Fibroblast of skin of abdomen (primary cell): ENCODE measurements at places on chromosomes 2 and 18.

DNA sequence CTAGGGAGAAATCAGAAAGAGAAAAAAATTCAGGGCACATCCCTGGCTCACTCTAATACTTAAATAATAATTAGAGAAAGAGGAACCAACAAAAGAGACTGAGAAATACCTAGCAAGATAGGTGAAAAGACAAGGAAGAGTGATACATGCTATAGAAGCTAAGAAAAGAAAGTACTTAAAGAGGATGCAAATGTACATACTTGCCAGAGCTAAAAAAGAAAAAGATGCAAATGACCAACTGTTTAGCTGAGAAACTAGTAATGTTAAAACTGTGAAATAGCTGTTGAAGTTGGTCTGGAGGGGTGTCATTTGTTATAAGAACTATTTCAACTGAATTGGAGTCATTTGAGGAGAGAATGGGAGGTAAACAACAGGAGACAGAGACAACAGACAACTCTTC, 412.2 kb downstream of the SPAG16 start:
- DNase-seq, result no peak

- DNase-seq, result no peak
These were observed 20.8 kb upstream of the ATIC start for GRCh38 chr2:215290980-215291599.

DNA sequence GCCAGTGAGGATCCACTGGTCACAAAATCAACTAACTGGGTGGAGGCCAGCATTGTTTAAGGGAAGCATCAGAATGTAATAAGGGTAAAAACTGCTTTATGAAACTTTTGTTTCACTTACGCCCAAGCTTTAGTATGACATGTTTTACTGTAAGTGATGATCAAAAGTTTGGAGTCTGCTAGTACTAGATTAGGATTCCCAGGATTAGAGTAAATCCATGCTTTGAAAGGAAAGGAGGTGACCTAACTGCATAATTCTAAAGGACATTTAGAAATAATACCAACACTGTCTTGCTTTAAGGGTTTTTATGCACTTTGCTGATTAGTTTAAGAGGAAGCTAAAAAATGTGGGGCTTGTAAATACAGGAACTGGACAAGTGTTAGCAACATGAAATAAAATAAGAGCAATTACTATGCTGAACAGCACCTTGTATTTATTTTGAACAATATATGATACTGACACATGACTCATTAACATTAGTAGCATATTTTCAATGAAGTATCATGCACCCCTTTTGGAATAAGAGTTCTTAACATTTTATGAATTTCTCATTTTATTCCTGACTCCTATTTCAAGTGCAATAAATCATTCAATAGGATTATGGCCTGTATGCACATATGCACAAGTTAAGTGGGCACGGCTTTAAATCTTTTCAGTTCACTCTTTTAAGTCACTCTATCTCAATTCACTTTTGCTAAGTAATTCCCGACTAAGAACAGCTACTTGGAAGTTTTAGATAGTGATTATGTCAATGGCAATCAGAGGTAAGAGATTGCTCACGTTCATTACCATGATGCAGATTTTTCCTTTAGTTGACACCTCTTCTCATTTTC, 62.5 kb downstream of the STK39 start:
- DNase-seq, result peak; percentile 40

GRCh38 chr18:73479477-73479876, 611.7 kb upstream of the NETO1 start:
- DNase-seq, result peak; percentile 58

DNA sequence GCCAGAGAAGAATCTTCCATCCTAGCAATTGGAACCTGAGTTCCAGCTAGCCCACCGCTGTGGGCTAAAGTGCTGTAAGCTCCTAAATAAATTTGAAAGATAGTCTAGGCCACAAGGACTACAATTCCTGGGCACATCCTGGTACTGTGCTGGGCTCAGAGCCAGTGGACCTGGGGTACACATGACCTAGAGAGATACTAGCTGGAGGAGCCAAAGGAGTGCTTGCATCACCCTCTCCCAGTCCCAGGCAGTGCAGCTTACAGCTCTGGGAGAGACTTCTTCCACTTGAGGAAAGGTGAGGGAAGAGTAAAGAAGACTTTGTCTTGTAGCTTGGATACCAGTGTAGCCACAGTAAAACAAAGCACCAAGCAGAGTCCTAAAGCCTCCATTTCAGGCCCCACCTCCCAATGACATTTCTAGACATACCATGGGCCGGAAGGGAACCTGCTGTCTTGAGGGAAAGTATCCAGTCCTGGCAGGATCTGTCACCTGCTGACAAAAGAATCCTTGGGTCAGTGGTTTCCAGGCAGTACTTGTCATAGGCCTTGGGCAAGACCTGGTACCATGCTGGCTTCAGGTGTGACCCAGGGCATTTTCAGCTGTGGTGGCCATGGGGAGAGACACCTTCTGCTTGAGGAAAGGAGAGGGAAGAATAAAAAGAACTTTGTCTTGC, 89.5 kb downstream of the TMEM185B start:
- no peak for DNase-seq

DNA sequence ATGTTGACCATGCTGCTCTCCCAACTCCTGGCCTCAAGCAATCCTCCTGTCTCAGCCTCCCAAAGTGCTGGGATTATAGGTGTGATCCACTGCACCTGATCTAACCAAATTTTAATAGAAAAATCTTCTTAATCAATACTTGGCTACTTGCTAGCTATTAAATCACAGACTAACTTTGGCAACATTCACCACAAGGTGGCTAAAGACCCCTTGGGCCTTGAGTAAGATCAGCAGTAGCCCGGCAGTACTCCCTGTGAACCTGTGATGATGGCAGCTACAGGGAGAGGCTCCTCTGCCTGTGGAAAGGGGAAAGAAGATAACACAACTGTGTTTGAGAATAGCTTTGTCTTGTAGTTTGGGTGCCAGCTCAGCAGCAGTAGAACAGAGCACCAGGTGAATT, 102.9 kb downstream of the SLC39A10 start:
- DNase-seq, result no peak

DNA sequence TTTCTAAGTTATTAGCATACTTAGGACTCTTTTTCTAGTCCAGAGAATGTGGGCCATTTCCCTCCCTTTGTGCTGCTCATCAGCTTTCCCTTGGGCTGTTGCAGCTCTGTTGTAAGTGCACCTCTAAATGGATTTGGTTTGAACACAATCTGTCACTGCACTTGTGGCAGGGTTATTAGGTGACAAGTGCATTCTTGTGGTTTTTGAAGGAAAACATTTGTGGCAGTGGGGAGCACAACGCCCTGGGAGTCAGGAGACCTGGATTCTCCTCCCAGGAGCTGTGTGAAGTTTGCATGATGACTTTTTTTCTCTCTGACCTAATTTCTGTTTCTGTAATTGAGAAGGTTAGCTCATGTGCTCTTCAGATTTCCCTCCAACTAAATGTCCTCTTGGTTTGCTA, 630.9 kb upstream of the FAM98A start:
- no peak for DNase-seq

GRCh38 chr2:69152847-69153583, 140.0 kb downstream of the ANTXR1 start:
- DNase-seq, result no peak

GRCh38 chr2:71548646-71549425, 95.5 kb downstream of the DYSF start:
- peak; percentile 63 for DNase-seq

GRCh38 chr2:189128970-189129369, 50.6 kb downstream of the COL5A2 start:
- peak; percentile 59 for DNase-seq

DNA sequence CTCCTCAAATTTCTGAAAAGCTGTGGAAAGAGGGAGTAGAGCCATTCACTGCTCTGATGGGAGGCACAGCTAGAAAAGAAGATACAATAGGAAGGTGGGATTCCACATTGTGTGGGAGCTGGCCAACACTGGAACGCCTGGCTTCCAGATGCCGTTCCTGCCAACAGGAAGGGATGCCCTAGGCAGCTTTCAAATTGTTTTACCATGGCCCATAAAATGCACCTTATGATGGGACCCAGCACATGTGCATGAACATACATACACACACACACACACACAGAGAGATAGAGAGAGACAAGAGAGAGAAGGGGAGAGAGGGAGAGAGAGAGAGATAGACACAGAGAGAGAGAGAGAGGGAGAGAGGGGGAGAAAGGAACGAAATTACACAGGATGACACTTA, 86.1 kb upstream of the BZW1 start:
- no peak for DNase-seq

GRCh38 chr2:233760043-233760442, at the start of gene UGT1A1:
Gene UGT1A1, plus strand, starts transcription at chr2:233760270. Its CDS starts 18 bp downstream, at chr2:233760288.
- DNase-seq, result no peak

GRCh38 chr2:138846216-138846821, 66.1 kb upstream of the NXPH2 start:
- peak; percentile 24 for DNase-seq

- DNase-seq, result no peak
These were observed 27.6 kb downstream of the PAX8 start for GRCh38 chr2:113251118-113251517.

DNA sequence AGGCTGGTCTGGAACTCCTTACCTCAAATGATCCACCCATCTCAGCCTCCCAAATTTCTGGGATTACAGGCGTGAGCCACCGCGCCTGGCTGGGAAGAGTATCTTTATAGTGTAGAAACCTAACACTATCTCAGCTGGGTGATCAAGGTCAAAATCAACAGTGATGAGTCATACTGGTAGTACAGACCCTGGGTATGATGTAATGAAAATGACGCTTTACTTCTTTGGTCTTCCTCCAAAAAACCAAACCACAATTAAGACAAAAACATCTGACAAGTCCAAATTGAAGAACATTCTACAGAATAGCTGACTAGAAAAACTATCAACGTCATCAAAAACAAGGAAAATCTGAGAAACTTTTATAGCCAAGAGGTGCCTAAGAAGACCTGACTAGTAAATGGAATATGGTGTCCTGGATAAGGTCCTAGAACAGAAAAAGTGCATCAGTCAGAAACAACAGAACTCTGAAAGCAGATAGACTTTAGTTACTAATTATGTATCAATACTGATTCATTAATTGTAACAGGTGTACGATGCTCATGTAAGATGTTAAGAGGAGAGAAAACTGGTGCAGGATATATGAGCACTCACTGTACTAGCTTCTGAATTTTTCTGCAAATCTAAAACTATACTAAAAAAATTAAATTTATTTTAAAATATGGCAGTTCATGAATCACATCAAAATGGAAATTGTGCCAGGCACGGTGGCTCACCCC, 25.4 kb downstream of the PDCL3 start:
- DNase-seq, result peak; percentile 52
